Fibroblast of the aortic adventitia (primary cell): ENCODE measurements at places on chromosomes 1 and 21. TPM values are rescaled to one million over a fixed set of nuclear protein-coding genes. Genes with fewer than 3 reads are reported as not detected.

USH2A gene
- under 0.01 TPM in 1 of 2 replicates, not detected in the other for total RNA-seq

FCGR3A gene
- not detected in 2 replicates for total RNA-seq

ARHGAP30 gene
- not detected in 2 replicates for total RNA-seq

CLDN8 gene
- total RNA-seq: not detected in 2 replicates

PLA2G2C gene
- total RNA-seq: not detected in 2 replicates

DVL1 gene
- 31.3 and 89.0 TPM in 2 replicates for total RNA-seq

OR2L8 gene
- not detected in 2 replicates for total RNA-seq

RC3H1 gene
- total RNA-seq: 35.7 and 37.0 TPM in 2 replicates

KIF26B gene
- total RNA-seq: 4.6 and 20.9 TPM in 2 replicates

GREM2 gene
- 2.0 and 26.8 TPM in 2 replicates for total RNA-seq

TNFSF18 gene
- total RNA-seq: 0.09 and 0.65 TPM in 2 replicates

CCDC18 gene
- total RNA-seq: 11.2 and 16.0 TPM in 2 replicates

AIM2 gene
- not detected in 2 replicates for total RNA-seq

RORC gene
- not detected in 2 replicates for total RNA-seq

DNA sequence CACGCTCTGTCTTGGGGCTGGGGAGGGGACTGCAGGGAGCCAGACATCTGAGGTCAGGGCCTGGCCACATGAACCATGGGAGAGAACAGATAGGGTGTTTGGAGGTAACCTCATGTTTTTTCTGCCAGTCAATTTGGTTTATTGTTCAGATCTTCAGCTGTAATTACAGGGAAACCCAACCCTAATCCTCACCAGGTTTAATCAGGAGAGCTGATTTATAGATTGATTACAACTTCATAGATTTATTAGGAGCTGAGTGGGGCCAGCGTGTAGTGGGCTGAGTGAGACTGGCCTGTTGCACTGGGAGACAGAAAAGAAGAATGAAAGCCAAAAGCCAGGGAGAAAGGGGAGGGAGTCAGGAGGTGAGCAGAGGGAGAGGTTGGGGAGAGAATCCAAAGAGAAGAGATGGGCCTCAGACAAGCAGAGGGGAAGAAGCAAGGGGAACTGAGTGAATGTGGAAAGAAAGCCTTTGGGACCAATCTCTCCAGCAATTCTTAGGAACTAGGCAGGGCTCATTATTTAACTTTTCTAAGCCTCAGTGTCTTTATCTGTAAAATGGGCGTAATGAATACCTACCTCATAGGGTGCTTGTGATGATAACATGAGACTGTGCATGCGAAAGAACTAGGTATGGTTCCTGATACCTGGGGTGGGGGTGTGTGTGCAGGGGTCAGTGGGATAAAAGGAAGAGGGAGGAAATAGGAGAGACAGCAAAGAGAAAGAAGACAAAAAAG lies 17.0 kb upstream of the STUM start:
- no peak for DNase-seq

GRCh38 chr1:222618880-222619596 lies 1.1 kb downstream of the MIA3 start:
- peak; percentile 44 for DNase-seq

GRCh38 chr1:168991667-168992475 lies 114.6 kb upstream of the ATP1B1 start:
- DNase-seq: no peak

GRCh38 chr21:39098696-39099200 lies 84.5 kb downstream of the PSMG1 start:
- DNase-seq: no peak

- DNase-seq: peak; percentile 47
Measured at GRCh38 chr1:155681776-155682175, 6.8 kb downstream of the YY1AP1 start.

DNA sequence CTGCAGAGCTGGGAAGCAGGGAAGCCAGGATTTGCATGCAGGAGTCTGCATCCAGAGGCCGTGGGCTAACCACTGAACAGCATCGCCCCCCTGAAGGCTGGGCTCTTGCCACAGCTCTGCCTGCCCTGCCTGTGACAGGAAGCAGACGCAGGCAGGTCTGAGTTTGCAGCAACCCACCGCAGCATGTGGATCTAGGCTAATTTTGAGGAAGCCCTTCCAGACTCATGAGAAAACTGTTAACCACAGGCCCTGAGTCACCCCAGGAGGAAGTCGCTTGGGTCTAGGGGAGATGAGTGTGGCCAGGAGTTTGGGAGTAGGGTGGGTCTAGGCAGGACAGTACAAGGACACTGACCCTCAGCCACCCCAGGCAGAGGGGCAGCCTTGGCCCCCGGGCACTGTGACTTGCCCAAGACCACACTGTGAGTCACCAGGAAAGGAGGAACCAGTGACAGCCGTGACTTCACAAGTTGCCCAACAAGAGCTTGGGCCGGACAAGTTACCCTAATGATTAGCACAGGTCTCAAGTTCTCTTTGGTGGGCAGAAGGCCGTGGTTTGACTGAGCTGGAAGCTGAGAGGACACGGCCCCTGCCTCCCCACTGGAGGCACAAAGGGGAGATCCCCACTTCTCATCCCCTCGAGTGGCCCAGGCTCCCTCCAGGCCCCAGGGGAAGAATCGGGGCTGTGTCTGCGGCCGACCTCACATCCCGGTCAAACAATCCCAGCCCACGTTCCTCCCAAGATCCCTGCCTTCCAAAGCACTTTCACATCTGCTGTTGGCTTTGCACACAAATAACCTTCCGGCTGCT lies 826 bp downstream of the LAPTM5 start:
- peak; percentile 60 for DNase-seq

GRCh38 chr1:204883405-204883804 lies 12.7 kb downstream of the NFASC start:
- no peak for DNase-seq

- no peak for DNase-seq
Measured at GRCh38 chr1:46130121-46130520, 2.3 kb downstream of the PIK3R3 start.

- DNase-seq: no peak
Measured at GRCh38 chr1:38004284-38005108, 818 bp downstream of the FHL3 start.

- peak; percentile 63 for DNase-seq
Measured at GRCh38 chr1:9825093-9826074, 1.6 kb upstream of the CLSTN1 start.

DNA sequence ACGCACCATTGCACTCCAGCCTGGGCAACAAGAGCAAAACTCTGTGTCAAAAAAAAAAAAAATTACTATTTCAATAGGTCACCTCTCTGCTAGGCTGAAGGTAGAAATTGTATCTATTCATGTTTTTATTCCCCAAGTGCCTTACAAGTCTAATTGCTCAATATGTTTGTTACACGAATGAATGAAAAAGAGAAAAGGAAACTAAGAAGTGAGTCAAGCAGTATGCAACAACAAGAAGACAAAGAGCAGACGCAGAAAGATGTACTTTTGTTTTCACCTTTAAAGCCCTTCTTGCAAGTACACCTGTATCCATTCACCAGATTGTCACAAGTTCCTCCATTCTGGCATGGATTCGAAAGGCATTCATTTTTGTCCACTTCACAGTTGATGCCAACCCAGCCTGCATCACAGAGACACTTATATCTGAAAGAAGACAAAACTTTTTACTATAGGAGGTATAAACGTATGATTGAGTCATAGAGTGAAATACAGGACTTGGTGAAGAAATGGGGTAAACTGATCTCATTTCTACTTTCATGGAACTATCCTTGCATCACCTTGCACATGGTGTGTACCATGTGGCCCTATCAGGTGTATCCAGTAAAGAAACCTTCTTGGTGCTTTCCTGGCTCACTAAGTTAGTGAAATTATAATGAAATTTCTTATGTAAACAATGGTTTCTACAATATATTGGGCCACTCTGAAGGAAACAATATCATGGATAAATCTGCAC lies 57.1 kb upstream of the ADAM30 start:
- DNase-seq: no peak

DNA sequence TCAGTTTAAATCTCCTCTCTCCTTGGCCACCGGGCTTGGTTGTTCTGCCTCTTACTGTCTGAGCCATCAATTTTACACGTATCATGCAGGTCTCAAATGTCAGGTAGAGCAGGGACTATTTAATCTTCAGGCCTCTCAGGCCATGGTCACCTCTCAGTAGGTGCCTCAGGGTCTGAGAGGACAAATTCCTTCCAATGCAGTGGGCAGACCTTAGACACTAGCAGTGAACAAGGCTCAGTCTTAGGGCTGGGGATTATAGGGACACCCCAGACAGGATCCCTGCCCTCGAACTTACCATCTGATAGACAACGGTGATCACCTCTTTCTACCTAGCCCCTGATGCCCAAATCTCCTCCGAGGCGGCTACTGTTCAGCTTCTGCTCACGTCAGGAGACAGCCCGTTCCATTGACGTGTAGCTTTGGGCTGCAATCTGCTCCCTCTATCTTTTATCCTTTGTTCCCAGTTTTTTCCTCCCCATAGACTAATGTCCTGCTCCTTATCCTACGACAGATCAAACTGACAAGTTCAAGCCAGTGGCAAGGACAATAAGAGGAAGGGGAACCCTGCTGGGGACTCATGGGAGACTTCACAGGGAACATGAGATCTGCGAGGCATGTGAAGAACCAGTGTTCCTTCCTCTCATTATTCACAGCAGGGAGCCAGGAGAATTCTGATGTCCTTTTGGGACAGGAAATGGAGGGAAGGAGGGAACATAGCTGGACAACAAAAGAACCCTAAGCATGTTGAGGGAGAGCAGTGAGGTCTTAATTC lies 1.4 kb upstream of the MYOG start:
- no peak for DNase-seq

- DNase-seq: peak; percentile 13
Measured at GRCh38 chr1:28516518-28516956, 10.7 kb downstream of the RCC1 start.

DNA sequence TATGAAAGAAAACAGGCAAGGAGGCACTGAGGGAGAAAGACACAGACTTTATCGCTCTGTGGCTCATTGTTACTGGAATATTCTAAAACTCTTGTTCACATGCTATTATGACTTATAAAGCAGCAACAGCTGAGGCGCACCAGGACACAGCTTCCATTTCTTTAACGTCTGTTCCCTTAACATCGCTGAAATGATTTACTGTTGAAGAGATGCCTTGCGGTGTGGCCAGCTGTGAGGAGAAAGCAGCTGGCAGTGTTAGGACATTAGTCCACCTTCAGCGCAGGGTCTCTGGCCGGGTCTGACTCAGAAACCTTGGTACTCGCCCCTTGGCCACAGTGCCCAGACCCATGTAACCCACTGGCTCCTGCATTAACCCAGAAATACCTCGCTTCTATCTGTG lies 3.1 kb upstream of the PER3 start:
- no peak for DNase-seq

- DNase-seq: peak; percentile 33
Measured at GRCh38 chr1:245045087-245045881, 109.5 kb upstream of the KIF26B start.

GRCh38 chr21:25449950-25450349 lies 157.3 kb downstream of the MRPL39 start:
- DNase-seq: no peak

DNA sequence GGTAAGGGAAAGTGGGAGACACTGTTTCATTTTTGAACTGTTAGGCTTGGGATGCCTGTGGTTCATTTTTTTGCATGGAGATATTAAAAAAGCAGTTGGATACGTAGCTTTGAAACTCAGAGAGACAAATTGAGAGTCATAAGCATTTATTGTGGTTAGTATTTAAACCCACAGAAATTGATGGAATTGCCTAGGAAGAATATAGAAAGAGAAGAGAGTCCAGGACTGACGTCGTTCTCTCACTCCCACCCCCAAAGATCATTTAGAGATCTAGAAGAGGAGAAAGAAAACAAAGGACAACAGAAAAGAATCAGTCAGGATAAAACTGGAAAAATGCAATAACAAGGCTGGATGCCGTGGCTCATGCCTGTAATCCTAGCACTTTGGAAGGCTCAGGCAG lies 73.2 kb upstream of the BMP8A start:
- DNase-seq: no peak

GRCh38 chr1:79507770-79508169 lies 501.2 kb upstream of the ADGRL4 start:
- no peak for DNase-seq

DNA sequence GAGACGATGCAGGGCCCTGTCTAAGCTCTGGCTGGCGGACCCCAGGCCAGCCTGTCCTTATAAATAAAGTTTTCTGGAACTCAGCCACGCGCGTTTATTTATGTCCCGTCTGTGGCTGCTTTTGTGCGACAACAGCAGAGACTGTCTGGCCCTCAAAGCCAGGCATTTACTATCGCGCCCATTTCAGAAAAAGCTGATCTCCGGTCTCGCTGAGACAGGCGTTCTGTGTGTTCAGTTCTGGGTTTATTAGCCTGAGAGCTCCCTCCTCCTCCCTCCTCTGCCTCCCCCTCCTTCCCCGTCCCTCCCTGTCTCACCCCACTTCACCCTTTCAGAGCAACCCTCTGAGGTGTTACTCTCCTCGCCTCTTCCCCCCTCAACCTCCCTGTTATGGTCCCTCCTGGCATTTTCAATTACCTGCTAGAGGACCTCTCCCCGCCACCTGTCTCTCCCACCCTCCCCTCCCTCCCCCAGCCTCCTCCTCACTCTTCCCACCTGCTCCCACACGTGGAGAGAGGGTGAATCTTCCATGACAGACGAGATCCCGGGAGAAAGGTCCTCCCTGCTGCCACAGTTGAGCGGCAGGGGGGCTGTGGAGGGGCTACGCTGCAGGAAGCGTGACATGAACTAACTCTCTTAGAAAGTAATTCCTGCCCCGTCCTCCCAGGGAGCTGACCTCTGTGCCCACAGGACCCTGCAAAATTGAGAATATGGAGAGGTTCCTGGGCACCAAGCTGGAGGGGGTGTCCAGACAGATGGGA lies 59.9 kb downstream of the SPSB1 start:
- no peak for DNase-seq

DNA sequence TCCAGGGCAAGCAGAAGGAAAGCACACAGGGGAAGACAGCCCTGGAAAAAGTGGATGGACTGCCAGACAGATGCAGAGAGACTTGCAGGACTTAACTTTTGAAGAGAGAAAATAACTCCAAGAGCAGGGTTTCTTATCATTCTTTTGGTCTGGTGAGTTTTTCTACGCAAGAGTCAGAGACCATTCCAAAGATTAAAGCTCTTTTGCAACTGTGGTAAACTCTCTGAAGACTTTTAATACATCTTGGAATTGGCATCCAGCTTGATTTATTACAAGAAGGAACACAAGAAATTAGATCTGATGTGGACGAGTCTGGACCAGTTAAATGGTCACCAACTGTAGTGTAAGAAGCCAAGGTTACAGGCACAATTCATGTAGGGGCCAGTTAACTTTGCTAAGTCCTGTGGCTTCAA lies 153.4 kb downstream of the SIPA1L2 start:
- DNase-seq: peak; percentile 87

- no peak for DNase-seq
Measured at GRCh38 chr1:58839147-58839795, 55.4 kb upstream of the JUN start.

DNA sequence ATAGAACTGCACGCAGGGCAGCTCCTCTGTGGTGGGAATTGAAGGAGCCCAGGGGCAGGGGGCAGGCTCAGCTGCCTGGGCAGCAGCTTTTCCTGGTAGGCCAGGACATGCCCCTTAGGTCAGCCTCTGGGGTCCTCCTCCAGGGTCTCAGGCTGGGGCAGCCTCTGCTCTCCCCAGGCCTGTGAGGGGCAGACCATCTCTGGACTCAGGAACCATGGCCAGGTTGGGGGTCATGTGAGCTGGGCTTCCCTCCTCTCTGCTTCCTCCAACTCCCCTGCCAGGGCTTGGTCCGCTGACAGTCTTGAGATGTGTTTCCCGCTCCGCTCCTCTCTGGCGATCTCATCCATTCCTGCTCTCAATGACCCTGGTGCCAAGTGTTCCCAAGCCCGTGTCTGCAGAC lies 5.7 kb downstream of the C1orf210 start:
- DNase-seq: no peak

- no peak for DNase-seq
Measured at GRCh38 chr1:182617014-182617429, 12.8 kb upstream of the RGS16 start.

GRCh38 chr1:227273557-227273956 lies 44.7 kb downstream of the CDC42BPA start:
- DNase-seq: peak; percentile 26

GRCh38 chr21:43206231-43207042 lies 37.6 kb downstream of the CRYAA start:
- no peak for DNase-seq
